ENCODE measurements at places on chromosomes 11 and 22. TPM values are rescaled to one million over a fixed set of nuclear protein-coding genes. Genes with fewer than 3 reads are reported as not detected.

PIK3IP1 gene
- total RNA-seq = 12.9 TPM

VSIG10L2 gene
- total RNA-seq = not detected

MMP8 gene
- total RNA-seq = under 0.01 TPM

TTC17 gene
- 61.3 TPM for total RNA-seq

LRRC55 gene
- not detected for total RNA-seq

CLCF1 gene
- total RNA-seq = 5.6 TPM

C22orf23 gene
- total RNA-seq = 0.28 TPM

Measured in IMR-90 (cell line).